ENCODE measurements at places on chromosomes 7 and 10.
A peak's percentile ranks its signal among the peaks of the same experiment; 100 is the strongest.

DNA sequence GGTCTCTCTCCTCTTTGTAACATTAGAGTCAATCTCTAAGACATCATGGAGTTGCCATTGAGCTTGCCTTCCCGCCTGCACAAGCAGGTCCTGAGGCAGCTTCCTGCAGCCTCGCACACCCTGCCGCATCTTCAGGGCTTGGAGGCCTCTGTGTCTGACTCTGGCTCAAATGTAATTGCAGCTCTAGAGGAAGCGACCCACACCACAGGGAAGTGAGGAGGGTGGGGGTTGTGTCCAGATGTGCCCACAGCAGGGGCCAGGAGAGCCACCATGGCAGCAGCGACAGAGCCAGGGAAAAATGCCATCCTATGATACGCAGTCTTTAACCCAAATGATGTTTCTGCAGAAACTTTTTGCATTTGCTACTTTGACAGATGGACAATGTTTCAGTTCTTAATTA is 216.0 kb upstream of the ZNF32 start:
- no peak for DNase-seq

DNA sequence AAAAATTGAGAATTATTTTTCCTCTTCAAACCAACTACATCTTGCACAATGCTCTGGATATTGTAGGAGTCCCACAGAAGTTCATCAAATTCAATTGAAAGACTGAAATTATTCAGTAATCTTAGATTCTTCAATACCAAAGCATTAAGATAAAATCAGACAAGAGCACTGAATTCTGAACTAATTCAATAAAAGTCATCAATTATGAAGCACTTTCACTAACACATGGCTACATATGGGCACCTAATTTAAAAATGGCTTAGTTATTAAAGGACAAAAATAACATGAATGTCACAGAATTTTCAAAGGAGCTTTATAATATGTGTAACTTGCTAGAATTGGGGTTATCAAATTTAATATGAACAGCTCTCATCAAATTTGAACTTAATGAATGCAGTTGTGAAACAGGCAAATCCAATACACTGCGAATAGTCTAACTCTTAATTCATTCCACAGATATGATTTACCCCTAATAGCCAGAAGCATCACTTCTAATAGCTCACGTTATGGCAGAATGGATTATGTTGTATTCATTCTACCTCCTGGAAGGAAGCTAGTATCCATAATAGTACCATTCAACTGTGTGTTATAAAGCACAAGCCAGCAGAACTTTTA is 116.8 kb downstream of the GRM8 start:
- DNase-seq: no peak

DNA sequence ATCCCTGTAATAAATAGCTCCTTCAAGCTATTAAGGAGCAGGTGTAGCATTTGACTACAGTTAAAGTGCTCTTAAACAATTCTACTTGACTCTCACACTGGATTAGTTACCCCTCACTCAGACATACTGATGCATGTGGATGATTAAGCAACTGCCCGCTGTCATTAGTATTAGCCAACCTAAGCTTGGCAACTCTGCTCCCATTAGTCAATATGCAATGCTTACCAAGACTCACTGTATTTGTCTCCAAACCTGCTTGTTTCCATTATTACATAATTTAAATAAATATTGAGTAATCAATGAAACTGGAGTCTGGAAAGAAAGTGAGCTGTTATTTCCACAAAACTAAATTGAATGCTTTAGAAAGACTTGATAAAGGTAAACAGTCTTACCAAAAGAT is 144.0 kb upstream of the ASAH2 start:
- no peak for DNase-seq

DNA sequence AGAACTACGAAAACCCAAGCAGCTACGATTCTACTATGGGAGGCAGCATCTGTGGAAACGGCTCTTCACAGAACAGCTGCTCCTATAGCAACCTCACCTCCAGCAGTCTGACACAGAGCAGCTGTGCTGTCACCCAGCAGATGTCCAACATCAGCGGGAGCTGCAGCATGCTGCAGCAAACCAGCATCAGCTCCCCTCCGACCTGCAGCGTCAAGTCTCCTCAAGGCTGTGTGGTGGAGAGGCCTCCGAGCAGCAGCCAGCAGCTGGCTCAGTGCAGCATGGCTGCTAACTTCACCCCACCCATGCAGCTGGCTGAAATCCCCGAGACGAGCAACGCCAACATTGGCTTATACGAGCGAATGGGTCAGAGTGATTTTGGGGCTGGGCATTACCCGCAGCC is 81.6 kb upstream of the SAMD8 start:
- DNase-seq: no peak

- DNase-seq: no peak
These were observed 34.5 kb downstream of the ZNF775 start for GRCh38 chr7:150413640-150414081.

GRCh38 chr10:21207852-21208646 is 310.9 kb upstream of the NEBL start:
- no peak for DNase-seq

GRCh38 chr7:94423863-94424735 is 29.4 kb downstream of the COL1A2 start:
- no peak for DNase-seq

- no peak for DNase-seq
These were observed 12.6 kb upstream of the PRDX3 start for GRCh38 chr10:119190954-119191785.

- DNase-seq: no peak
These were observed 6.9 kb downstream of the CELF2 start for GRCh38 chr10:11024596-11024995.

DNA sequence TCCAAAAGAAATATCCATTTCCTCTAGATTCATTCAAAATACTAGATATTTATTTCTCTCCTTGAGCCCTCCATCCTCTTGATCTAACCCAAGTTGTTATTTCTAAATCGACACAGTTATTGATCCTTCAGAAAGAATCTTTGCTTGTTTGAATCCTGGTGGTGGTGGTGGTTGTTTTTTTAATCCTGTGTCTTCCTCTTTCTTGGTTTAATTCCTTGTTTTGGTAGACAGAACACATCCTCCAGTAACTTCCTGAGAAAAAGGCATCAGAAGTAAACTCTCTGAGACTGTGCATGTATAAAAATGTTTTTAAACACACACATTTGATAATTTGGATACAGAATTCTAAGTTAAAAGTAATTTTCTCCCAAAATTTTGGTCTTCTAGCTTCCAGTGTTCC is 49.9 kb downstream of the SIRT1 start:
- no peak for DNase-seq

DNA sequence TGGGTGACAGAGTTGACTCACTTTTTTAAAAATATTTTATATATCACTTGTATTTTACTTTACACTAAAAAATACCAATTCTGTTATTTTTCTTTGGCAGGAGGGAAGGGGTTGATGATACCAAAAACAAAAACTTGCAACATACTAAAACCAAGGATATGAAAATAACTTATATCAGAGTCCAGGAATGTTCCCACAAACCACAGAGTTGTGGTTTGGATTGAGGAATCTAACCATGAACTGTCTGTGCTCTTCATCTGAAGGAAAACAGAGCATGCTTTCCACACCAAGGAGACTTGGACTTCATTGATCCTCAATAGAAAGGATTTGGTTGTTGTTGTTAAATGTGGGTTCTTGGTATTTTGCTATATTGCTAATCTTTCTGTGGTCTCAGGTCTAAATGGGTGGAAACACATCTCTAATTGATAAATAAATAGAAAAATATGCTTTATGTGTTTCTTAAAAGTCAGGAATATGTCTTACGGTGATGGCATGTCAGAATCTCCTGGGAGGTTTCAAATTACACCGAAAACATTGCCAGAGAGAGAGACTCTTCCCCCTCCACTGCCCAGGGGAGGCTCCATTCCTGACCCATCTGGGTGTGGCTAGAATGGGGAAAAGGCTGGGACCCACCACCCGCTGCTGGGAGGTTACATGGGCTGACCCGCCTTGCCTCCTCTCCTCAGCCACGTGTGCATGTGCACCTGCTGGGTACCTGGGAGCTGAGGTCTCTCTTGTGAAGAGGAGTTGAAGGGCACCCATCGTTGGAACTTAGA is 46.9 kb upstream of the STK17A start:
- DNase-seq: no peak

- DNase-seq: no peak
These were observed 116.1 kb upstream of the PALS2 start for GRCh38 chr7:24457219-24457558.

DNA sequence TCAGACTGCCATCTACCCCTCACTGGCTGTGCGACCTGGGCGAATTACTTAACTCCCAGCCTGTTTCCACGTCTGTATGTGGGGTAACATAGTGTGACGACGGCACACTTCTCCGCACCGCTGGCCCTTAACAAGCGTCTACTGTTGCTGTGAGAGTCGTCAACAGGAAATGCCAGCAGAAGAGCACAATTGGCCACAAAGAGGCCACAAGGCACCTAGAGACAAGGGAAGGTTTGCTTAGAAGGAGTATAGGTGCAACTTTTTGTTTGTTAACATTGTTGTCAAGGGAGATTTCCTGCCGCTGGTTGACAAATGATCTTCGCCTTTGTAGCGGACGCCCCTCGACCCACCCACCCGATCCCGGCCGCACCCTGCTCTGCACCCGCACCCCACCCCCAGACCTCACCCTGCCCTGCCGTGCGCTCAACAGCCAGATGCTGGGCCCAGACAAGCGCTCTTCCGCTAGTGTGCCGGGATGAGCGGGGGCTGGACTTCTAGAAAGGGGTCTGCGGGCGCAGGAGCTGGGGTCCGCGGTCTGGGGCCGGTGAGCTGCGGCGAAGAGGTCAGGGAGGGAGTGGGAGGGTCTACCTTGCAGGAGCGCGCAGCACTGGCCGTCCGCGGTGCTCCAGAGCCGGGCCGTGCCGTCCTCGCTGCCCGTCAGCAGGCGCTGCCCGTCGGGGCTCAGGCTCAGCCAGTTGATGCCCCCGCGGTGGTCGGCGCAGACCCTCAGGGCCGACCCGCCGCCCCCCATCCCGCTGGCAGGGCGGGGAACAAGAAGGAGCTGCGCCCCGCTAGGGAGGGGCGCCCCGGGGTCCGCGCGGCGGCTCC is 785 bp downstream of the WDR86 start:
- DNase-seq: no peak

GRCh38 chr7:16880554-16880953 is 1.2 kb downstream of the AGR3 start:
- no peak for DNase-seq

GRCh38 chr10:110724116-110724921 is 80.2 kb downstream of the RBM20 start:
- DNase-seq: no peak

DNA sequence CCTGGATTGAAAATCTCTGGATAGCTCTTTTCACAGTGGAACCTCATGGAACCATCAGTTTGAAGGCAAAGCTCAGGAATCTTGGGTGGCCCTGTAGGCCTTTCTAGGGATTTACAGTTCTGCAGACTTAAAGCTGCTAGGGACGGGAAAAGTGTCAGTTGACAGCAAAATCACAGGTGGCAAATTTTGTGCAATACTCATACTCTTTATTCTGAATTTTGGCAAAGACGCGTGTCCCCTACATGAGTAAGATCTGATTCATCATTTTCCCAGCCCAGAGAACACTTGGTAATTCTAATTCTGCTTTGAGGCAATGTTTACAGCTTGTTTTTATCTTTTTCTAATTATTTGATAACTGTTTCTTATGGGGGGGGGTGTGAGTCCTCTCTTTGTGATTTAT is 3.6 kb downstream of the LRRC17 start:
- no peak for DNase-seq

- DNase-seq: no peak
These were observed 94.7 kb upstream of the IMMP2L start for GRCh38 chr7:111657018-111657417.

- no peak for DNase-seq
These were observed 11.3 kb upstream of the SMO start for GRCh38 chr7:129176916-129177710.

DNA sequence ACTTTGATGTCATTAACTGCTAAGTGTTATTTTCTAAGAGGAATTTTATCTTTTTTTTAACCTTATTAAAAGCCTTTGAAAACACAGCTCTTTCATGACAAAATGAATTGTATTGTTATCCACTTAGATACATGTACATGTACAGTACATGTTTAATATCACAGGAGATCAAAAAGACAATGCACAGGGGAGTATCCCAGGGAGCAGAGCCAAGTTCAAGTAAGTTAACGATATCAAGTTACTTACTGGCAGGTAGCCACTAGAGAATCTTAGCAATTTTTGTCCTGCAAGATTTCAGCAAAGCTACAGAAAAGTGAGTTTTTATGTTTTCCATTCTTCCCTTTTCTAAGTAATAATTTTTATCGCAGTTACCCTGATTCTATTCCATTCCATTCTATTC is 33.9 kb upstream of the ARL4A start:
- DNase-seq: no peak

GRCh38 chr10:91642831-91643692 is 10.2 kb upstream of the PPP1R3C start:
- no peak for DNase-seq

DNA sequence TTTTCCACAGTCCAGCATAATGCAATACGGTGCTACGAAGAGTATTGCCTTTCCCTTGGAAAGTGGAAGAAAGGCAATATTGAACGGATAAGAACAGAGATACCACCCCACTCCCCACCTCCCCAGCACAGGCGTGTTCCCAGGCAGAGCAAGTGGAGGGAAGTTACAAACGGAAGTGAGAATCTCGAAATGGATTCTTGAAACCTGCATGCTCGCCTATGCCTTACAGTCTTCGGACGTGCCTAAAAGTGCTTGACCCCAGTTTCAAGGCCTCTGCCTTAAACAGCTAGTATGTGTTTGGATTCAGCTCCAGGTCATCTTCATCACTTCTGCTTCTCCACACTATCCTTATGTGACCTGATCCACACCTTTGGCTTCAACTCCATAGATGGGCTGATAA is 35.0 kb upstream of the USP6NL start:
- DNase-seq: no peak

DNA sequence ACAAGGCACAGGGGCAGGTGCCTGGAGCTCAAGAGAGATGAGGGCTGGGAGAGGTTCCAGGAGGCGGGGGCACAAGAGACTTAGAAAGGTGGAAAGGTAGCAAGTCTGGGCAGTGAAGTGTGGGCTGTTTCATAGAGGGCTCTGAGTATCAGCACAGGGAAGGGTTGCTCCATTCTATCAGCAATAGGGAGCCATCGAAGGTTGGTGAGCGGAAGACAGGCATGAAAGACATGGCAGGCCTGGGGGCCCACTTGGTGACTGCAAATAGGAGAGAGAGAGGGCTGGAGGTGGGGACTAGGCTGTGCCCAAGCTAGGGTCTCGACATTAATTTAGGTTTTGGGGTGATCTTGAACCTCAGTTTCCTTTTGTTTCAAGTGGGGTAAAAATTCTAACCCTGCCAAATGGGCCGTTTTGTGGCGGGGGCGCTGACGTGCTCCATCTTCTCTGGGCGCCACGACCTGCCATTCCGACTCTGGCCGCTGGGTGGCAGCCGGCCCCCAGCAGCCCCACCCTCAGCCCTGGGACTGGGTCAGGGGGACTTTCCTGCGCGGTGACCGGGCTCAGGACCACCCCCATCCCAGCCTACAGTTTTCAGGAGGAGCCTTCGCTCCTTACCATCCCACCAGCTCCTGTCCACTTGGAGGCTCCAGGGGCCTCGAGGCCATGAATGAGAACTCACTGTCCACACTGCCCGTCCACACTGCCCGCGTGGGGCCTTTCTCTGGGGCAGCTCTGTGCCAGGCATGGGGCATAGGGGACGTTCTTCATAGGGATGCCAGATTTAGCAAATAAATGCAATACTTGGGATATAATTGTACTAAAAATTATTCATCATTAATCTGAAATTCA is 37.2 kb upstream of the PCBD1 start:
- peak; percentile 93 for DNase-seq

- DNase-seq: no peak
These were observed 11.4 kb downstream of the IRF5 start for GRCh38 chr7:128948976-128949760.
